ENCODE measurements at places on chromosomes 5 and 9.

GRCh38 chr9:135604437-135605237 lies 34.7 kb downstream of the GLT6D1 start:
- DNase-seq = no peak

GRCh38 chr5:42502613-42503470 lies 79.6 kb downstream of the GHR start:
- no peak for DNase-seq

DNA sequence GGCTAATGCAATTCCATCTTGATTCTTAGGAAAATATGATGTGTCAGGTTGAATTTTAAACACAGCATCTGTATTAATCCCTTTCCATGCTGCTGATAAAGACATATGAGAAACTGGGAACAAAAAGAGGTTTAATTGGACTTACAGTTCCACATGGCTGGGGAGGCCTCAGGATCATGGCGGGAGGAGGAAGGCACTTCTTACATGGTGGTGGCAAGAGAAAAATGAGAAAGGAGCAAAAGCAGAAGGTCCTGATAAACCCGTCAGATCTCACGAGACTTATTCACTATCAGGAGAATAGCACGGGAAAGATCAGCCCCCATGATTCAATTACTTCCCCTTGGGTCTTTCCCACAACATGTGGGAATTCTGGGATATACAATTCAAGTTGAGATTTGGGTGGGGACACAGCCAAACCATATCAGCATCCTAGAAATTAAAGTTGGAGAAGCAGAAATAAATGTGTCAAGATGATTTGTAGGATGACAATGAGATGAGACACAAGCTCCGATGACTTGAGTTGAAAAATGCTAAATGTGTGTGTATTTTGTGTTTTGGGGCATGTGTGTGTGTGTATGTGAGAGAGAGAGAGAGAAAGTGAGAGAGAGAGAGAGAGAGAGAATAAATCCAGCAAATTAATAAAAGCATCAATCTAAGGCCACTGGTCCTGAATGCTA lies 48.5 kb upstream of the ANKRD55 start:
- DNase-seq = no peak

GRCh38 chr5:163841-164240 lies 27.5 kb upstream of the LRRC14B start:
- DNase-seq = no peak

DNA sequence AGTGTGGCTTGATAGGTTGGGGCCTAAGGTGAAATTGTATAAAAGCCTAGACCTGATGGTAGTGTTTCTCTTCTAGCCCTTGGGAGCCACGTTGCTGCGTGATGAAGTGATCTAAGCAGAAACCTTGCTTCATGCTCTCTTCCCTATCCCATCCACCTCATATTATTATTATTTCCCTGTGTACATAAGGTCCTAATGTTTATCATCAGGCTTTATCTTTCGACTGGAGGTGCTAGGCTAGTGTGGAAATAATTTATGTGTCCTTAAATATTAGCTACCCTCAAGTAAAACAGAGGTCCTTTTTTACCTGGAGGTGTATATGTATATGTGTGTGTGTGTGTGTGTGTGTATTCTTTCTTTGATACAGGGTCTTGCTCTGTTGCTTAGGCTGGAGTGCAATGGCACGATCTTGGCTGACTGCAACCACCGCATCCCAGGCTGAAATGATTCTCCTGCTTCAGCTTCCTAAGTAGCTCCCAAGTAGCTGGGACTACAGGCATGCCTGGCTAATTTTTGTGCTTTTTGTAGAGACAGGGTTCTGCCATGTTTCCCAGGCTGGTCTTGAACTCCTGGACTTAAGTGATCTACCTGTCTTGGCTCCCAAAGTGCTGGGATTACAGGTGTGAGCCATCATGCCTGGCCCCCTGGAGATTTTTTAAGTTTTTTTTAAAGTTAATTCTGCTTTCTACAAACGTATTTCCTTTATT lies 3.7 kb downstream of the UGCG start:
- DNase-seq = no peak

Data from NCI-H1417 (cell line).